ENCODE measurements at places on chromosomes 1 and 21.

DNA sequence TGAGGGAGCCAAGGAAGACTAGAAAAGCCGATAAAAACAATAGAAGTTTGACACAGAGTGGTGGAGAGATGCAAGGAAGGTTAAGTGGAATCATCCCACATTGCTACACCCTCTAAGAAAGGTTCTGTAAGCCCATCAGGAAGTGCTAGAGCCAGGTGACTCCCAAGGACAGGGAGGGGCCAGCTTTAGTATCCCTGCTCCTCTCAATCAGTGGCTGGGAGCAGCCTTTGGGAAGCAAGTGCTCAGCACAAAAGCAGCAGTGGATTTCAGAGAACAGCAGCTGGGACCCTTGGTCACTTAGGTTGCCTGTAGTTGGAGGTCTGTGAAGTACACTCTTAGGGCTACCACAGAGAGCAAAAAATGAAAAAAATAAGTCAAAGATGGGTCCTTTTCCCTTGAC, 42.5 kb downstream of the NME7 start:
- no peak for DNase-seq

DNA sequence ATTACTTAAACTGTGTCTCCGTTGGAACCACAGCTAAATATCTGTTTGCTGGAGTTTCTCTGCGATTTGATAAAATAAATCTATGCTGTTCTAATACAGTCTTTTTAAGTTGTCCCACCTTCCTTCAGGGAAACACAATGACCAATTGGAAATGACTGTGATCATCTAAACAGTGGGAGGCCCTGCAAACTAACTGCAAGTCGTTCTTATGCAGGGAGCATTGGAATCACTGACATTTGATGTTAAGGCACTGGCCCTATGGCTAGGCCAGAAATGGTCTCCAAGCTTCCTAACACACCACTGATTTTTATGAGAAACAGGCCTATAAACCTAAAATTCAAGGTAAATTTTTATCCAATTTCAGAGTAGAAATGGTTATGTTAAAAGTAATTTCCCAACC, 645.2 kb downstream of the LMO4 start:
- no peak for DNase-seq

DNA sequence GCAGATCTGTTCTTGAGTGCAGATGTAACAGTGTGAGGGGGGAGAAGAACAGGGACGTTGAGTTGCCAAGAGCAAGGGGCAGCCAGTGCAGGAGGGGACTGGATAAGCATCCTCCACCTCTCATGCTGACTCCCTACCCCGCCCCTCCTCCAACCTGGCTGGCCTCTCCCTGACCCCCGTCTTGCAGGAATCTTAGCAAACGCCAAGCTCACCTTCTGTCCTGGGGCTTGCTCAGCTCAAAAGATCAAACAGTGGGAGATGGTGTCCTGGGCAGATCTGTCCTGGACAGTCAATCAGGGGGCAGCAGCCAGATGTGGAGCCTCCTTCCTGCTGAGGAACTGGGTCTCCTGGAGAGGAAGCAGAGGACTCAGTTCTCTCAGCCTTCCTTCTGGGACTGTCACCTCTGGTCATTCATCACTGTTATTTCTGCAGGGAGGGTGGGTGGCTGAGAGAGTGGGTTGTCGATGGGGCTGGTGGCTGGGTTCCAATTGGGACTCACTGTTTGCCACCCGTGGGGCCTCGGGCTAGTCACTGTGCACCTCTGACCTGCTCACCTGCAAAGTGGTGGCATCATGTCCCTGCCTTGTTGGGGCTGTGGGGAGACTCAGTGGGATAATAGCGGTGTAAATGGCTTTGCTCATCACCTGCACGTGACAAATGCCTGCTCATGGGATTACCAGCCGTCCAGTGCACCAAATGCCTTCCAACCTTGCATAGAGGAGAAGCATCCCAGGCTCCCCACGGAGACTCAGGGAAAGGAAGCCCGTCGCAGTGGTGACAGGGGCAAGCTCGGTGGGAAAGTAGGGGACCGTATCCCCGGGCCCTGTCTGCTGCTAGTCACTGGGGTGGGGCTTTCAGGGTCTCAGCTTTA, 154.4 kb downstream of the PTPRU start:
- DNase-seq, result no peak

DNA sequence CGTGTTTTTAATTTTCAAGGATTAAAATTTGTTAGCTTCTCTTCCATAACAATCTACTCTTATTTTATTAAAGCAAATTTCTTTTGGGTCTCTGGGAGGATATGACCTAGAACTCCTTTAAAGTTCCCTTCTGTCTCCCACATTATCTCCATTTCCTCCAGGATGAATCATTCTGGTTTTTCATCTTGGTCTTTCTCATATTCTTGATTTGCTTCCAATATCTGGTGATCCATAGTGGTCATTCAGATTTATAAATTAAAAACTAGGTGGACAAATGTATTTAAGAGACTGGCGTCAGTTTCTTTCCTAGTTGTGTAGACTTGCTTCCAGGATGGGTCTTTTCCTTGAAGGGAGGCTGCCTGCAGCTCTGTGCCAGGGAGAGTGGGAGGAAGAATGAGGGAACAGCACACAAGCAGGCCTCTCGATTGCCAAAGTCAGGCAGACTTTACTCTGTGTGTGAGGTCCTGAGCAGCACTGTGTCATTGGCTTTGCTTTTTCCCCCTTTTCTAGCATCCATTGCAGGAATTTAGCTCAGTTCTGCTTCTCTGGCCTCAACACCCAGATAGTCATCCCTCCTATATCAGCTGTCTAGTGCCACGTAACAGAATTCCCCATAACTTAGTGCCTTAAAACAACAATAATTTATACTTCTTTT, 48.1 kb upstream of the FOXO6 start:
- no peak for DNase-seq

Data from DMS79 treated with DMSO at 0.1 percent for 48 hours (cell line).